ENCODE measurements at places on chromosomes 7 and 10.

GRCh38 chr7:105079348-105079747, 65.3 kb downstream of the KMT2E start:
- no peak for DNase-seq

DNA sequence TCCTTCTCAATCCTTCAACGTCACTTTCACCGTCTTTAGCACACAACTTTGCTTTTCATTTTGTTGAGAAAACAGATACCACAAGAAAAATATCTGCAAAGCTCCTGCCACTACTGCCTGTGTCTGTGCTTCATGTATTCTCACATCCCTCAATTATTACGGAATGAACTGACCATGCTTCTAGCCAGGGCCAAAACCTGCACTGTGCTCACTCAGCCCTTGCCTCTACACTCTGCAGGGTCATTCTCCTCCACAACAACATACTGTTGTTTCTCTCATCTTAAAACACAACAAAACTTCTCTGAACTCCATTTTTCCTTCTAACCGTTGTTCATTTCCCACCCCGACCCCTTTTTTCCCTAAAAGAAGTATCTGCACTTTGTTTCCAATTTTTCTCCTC, 29.5 kb downstream of the BMPR1A start:
- no peak for DNase-seq

- DNase-seq: no peak
These were observed 203.0 kb downstream of the FANK1 start for GRCh38 chr10:126099366-126099765.

- DNase-seq: no peak
These were observed 101.6 kb downstream of the NKX6-2 start for GRCh38 chr10:132684164-132684891.

DNA sequence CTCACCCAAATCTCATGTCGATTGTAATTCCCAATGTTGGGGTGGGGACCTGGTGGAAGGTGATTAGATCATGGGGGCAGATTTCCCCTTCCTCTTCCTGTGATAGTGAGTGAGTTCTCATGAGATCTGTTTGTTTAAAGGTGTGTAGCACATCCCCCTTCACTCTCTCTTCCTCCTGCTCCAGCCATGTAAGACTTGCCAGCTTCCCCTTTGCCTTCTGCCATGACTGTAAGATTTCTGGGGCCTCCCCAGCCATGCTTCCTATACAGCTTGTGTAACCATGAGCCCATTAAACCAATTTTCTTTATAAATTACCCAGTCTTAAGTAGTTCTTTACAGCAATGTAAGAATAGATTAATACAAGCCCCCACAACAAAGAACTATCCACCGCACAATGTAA, 109.9 kb upstream of the JAZF1 start:
- DNase-seq: no peak

DNA sequence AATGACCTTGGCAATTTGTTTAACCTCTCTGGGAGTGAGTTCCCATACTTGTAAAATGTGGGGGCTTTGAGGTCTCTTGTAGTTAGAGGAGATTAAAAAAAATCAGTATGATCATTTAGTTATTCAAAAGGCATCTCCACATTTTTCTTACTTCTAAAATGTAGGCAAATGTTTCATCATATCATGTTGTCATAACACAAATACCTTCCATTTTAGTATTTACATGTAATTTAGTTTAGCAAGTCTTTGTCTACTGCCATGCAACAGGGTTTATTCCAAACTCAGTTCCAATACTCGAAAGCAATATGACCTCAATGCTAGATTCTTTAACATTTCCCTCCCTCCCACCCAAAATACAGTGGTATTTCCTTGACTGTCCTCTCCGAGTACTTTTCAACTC, 262.8 kb upstream of the IMMP2L start:
- no peak for DNase-seq

GRCh38 chr10:30782537-30783461, 153.2 kb upstream of the LYZL2 start:
- DNase-seq: no peak

- no peak for DNase-seq
These were observed 647.5 kb upstream of the IGFBP3 start for GRCh38 chr7:46568420-46569132.

DNA sequence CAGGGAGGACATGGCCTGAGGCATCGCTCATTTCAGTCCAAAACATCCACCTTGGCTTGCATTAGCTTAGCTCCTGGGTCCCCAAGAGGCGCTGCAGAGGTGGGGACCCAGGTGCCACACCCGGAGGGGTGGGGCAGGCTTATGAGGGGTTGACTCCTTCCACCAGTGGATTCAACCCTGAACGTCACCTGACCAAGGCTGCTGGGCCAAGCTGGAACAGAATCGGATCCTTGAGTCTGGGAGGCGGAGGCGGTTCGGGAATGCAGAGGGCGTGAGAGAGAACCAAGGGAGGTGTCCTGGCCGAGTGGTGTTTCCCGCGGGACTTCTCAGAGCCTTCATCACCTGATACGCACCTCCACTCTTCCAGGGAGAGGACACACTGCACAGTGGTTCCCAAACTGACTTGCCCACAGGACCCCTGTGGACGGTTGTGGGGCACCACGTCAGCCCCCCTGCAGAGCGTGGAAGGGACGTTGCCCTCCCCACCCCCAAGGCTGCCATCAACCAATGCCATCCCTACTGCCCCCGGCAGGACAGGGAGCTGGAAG, 4.5 kb upstream of the MICALL2 start:
- no peak for DNase-seq

DNA sequence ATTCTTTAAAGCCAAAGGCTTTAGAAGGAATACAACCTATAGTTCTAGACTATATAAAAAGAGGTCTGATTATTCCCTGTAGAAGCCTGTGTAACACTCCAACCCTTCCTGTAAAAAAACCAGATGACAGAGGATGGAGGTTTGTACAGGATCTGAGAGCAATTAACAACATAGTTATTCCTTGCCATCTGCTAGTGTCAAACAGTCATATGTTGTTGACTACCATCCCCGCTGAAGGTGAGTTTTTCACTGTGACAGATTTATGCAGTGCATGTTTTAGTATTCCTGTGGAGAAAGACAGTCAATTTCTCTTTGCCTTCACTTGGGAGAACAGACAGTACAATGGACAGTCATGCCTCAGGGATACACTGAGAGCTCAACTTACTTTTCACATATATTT, 19.0 kb upstream of the SLC26A4 start:
- no peak for DNase-seq

GRCh38 chr7:80681272-80681885, 42.9 kb downstream of the CD36 start:
- no peak for DNase-seq

GRCh38 chr10:48330269-48330668, 23.8 kb downstream of the MAPK8 start:
- DNase-seq: no peak

GRCh38 chr10:70964245-70964644, 75.9 kb upstream of the PCBD1 start:
- no peak for DNase-seq

DNA sequence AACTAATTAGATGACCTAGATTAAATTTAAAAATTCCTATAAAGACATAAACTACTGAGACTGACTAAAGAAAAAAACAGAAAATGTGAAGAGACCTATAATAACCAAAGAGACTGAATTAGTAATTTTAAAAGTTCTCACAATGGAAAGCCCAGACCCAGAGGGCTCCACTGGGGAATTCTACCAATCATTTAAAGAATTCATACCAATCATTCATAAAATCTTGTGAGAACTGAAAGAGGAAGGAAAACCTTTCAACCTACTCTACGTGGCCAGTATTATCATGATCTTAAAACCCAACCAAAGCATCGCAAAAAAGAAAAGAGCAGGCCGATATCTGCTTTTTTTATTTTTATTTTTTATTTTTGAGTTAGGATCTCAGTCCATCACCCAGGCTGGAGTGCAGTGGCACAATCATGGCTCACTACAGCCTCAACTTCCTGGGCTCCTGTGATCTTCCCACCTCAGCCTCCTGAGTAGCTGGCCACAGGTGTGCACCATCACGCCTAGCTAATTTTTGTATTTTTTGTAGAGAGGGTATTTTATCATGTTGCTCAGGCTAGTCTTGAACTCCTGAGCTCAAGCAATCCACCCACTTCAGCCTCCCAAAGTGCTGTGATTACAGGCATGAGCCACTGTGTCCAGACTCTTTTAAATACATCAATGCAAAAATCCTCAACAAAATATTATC, 48.6 kb downstream of the DGKI start:
- no peak for DNase-seq

DNA sequence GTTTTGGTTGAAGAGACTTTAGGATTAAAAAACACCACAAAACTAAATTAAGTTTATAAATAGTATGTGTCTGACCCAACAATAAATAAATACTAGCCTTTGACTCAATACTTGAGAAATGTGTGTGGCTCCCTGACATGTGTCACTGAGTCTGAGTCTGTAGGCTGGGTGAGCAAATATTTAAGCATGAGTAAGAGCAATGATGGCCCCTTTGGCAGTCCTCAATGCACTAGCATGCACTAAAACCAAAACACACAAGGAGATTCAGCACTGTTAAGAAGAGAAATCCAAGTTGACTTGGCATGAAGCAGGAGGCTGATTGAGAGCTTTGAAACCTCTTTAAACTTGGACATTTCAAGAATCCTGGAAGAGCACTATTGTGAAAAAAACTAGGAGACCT, 37.1 kb downstream of the CCDC71L start:
- no peak for DNase-seq

DNA sequence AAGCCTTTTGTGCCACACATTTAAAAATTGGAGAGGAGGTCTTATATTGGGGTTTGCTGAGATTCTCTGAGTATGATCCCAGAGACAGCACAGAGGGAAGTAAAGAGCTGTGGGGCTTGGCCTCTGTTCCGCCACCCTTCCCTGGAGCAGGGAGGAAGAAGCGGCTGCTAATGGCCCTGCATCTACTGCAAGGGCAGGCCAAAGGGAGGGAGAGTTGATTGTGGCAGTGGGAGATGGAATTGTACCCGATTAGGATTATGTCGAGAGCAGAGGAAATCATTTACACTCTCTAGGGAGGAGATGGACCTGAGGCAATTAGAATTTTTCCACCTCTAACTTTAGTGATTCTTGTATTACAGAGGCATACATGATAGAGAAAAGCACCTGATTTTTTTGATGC, 28.8 kb downstream of the CYP17A1 start:
- no peak for DNase-seq

- DNase-seq: no peak
These were observed 47.6 kb downstream of the ABRAXAS2 start for GRCh38 chr10:124849111-124849773.

DNA sequence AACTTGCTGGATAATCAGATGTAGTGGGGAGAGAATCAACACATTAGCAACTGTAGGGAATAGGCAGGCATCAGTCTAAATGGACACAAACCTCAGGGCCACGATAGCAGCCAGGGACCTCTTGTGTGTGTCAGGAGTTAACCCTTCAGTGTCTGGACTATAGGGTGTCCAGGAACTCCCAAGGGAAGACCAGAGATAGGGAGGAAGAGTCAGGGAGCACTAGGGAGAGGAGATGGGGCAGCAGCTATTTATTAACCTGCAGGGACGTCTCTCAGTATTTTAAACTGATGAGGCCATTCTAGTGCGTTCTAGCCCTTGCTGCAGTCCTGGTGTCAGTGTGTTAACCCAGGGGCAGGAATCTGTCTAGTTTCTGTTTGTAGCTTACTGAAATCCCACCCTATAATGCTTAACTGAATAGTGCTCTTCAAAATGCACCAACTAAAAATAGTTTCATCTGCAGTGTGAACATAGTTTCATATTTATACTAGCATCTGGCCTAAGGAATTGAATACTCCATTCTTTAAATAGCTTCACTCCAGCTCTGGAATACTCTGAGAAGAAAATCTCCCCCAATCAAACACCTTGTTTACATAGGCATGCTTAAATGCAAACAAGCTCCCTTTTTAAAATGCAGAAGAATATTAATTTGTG, 62.7 kb downstream of the ARID5B start:
- DNase-seq: no peak

DNA sequence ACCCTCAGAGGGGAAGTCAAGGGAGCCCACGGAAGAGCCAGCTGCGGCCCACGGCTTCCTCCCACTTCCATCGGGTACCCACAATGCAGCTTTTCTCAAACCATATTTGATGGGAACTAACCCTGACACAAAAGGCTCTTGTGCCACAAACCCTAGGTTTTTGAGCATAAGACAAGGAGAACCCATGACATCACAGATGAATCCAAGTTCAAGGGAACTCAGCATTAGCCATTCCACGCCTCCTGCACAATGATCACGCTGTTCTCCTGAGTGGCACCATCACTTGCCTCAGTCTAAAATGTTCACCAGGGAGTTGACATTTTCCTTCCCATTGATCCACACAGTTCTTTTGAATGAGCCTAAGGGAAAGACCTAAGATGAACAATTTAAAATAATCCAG, 70.4 kb downstream of the ITIH5 start:
- no peak for DNase-seq

- DNase-seq: no peak
These were observed 7.4 kb downstream of the ITGB1 start for GRCh38 chr10:32950591-32951108.

- no peak for DNase-seq
These were observed 22.1 kb upstream of the VOPP1 start for GRCh38 chr7:55594414-55594813.

DNA sequence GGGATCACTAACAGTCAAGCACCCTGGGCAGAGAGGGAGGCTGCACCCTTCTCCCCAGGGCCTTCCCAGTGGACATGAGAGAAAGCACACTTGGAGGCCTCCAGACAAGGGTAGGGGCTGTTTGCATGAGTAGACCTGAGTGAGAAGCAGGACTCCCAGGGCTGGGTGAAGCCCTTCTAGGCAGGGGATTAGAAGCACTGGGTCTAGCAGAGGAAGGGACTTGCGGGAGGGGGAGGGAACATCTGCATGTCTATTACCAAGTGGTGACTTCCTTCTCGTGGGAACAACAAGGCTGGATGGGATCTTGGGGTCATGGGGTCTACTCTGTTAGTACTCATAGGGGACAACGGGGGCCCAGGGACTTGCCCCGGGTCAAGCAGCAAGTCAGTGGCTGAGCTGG, 67.8 kb downstream of the EMX2 start:
- no peak for DNase-seq

DNA sequence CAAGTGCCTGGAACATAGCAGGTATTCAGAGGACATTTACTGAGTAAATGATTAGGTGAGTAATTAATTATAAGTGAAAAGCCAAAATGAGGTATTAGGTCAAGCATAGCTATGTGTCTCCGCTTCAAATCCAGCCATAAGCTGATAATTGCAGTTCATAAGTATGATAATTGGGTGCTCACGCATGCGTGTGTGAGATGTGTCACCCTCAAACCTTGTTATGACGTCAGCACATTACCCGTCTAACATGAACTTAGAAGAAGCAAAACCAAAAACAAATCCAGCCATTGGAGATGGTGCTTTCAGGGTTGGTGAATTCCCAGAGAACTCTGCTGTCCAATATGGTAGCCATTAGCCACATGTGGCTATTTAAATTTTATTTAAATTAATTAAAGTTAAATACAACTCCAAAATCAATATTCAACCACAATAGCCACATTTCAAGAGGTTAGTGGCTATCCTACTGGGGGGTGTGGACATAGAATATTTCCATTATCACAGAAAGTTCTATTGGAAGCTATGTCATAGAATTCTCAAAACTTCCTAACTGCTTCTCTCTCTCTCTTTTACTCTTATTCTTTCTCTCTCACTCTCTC, at the start of gene CPA5:
CPA5 (plus strand) TSS at position 546 of the 596 bp plus-strand sequence. CDS start 1,670 bp downstream, outside the sequence.
- no peak for DNase-seq
